Stimulated activated CD8-positive, alpha-beta memory T cell treated with anti-CD3 and anti-CD28 coated beads, Interleukin-4, amount 100 ng/mL, for 4 hours (primary cell): ENCODE measurements at places on chromosomes 11 and 22.

GRCh38 chr22:36274531-36274930 lies 21.6 kb downstream of the APOL1 start:
- DNase-seq = no peak

DNA sequence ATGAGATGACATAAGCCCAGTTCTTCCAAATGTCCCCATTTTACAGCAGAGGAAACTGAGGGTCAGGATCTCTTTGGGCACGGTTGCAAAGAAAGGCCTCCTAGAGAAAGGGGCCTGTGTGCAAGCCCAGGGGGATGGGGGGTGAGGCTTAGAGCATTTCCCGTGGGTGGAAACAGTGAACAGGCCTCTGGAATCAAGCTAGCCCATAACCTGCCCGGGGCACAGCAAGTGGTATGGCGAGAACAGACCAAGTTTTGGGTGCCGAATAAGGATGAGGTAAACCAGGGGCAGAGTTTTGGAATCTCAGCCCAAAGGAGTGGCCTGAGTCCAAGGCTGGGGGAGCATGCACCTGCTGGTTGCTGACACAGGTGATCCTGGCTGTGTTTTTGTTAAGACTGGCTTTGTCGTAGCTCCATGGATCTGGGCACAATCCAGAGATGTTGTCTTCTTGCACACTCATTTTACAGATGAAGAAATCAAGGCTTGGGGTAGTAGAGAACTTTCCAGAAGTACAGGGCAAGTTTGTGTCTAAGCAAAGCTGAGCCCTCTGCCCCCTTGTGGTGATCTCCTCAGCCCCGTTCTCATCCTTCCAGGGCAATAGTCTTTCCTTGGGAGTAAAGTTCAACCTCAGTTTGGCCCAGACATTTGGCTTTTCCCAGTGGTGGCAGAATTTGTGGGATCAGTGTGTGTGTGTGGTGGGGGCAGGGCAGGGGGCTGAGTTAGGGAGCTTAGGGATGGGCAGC lies 53.5 kb upstream of the MYEOV start:
- DNase-seq = no peak

DNA sequence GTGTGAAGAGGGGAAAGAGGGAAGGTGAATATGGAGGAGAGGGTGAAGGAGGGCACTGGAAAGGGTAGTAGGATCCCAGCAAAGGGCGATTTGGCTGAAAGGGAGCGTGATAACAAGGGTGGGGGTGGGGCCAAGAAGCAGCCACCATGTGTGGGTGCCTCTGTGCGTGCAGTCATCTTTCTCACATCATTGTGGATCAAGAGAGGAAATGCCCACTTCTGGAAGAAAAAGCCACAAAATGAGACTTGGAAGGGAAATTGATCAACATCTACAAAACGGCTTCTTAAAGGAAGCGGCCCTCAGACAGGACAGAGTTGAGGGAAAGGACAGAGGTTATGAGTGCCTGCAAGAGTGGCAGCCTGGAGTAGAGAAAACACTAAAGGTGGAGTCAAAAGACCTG lies 1.2 kb upstream of the CXCR5 start:
- DNase-seq = no peak

DNA sequence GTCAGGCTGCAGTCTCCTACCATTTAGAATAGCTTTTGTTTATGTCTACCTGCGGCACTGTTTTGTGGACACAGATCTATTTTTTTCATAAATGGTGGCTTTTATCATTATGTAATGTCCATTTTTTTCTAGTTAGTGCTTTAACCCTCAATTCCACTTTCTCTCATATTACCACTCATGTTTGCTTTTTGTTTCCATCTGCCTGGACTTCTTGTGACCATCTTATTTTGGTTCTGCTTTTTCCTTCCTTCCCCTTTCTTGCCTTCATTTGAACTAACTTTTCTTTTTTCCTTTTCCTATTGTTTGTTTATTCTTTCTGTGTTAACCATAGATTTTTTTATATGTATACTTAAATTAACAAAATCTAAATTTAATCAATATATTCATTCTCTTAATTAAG lies 98.5 kb upstream of the SLC22A12 start:
- no peak for DNase-seq

DNA sequence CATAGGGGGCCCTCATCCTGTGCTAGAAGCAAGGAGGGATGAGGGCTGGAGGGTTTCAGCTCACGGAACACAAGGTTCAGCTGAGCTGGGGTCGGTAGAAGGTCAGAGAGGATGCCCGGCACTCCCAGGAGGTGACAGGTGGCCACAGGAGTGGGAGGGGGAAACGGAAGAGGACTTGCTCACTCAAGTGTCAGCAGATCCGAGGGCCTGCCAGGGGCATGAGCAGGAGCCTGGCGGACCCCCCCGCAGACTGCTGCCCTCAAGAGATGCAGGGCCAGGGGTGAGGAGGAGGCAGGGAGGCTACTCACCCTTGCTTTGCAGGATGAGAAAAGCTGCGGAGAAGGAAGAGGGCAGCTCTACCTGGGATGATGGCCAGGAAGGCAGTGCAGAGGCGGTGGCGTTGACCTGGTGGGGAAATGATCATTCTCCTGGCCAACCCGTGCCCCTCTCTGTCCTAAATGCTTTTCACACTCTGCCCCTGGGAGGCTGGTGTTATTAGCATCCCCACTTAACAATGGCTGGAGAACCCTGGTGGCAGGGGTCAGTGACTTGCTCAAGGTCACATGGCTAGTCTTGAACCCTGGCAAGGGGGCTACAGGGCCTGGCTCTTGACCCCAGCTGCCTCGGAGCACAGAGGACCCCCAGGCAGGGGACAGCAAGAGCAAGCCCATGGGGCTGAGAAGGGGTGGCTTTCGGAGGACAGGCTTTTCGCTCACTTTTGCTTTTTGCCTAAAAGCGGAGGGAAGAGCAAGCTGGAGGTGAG lies 30.1 kb upstream of the CSNK1E start:
- no peak for DNase-seq

DNA sequence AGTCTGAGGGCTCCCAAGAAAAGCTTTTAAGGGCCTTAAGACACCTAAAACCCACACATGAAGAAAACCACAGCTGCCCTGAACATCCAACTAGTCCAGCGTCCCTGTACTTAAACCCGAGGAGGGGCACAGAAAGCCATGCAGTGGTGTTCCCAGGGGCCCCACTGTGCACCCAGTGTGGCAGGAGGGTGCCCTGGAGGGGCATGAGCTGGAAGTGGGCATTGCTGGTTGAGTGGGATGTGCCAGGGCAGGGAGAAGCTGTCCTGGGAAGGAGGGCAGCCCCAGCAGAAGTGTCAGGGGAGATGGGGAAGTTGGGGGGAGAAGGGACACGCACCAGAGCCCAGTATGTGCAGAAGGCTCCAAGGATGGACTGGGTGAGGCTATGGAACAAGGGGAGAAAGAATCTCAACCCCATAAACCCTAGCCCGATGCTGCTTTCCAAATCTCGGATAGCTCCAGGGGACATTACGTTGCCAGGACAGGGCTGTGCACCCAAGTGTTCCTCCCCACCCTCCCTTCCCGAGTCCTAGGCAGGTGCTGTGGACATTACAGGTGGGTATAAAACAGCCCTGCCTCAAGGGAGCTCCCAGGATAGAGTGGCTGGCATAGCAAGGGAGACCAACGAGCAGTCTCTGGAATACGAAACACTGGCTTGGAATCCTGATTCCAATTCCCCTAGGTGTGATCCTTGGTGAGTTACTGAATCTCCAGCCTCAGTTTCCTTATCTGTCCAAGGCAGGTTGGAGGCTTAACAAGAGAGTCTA lies 44.2 kb downstream of the SHANK2 start:
- no peak for DNase-seq
